ENCODE measurements at places on chromosomes 11 and 22.

DNA sequence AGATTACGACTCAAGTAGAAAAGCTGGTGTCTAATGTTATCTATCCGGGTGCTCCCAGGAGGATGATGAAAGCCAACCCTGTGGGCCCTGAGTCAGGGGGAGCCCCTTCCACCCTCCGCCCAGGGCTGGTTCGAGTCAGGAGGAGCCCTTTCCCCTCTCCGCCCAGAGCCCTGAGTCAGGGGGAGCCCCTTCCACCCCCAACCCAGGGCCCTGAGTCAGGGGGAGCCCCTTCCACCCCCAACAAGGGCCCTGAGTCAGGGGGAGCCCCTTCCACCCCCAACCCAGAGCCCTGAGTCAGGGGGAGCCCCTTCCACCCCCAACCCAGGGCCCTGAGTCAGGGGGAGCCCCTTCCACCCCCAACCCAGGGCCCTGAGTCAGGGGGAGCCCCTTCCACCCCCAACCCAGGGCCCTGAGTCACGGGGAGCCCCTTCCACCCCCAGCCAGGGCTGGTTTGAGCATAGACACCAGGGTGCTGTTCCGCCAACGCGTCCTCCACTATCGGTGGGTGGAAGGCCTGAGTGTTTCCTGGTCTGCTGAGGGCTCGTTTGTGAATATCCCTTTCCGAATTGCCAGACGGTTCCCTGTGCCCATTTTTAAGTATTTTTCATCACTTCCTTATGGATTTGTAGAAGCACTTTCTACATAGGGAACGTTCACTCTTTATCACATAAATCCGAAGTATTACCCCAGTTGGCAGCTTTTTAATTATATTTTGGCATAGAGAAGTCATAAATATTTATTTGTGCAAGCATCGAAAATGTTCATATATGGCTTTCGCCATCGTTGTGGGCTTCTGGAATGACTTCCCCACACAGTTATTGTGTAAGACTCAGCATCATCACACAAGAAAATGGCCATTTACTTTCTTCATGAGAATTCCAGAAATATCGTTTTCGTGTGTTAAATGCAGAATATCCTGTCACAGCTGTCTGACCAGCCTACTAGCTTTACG, 380.6 kb downstream of the BRD1 start:
- H3K36me3 ChIP-seq: no peaks in the 10 kb centered on the region
- H3K4me1 ChIP-seq: peaks cover 9% of the 10 kb centered on the region
- H3K4me3 ChIP-seq: no peak overlapping the region
- peaks cover 4% of the 10 kb centered on the region for H3K27me3 ChIP-seq

GRCh38 chr22:46846832-46847355, 84.4 kb downstream of the TBC1D22A start:
- no peak overlapping the region for H3K27ac ChIP-seq
- H3K36me3 ChIP-seq: peaks cover 2% of the 10 kb centered on the region
- DNase-seq: no peak
- H3K4me1 ChIP-seq: peaks cover 30% of the 10 kb centered on the region
- no peak overlapping the region for H3K4me3 ChIP-seq

DNA sequence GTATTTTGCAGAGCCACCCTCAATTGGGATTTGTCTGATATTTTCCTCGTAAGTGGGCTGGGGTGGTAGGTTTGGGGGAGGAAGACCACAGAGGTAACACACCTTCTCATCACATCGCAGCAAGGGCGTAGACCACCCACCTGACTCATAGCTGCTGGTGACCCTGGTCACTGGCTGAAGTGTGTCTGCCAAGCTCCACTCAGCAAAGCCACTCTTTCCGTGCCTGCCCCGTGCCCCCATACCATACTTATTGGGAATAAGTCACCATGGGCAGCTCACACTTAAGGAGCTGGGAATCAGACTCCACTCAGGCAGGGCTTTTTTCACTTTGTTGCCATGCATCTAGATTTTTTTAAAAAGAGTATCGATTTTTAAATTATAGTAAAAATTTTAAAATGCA, 111.6 kb downstream of the PHF21B start:
- no peaks in the 10 kb centered on the region for H3K4me1 ChIP-seq
- H3K4me3 ChIP-seq: no peak overlapping the region
- H3K27ac ChIP-seq: no peak overlapping the region
- H3K36me3 ChIP-seq: no peaks in the 10 kb centered on the region
- peaks cover 3% of the 10 kb centered on the region for H3K27me3 ChIP-seq

DNA sequence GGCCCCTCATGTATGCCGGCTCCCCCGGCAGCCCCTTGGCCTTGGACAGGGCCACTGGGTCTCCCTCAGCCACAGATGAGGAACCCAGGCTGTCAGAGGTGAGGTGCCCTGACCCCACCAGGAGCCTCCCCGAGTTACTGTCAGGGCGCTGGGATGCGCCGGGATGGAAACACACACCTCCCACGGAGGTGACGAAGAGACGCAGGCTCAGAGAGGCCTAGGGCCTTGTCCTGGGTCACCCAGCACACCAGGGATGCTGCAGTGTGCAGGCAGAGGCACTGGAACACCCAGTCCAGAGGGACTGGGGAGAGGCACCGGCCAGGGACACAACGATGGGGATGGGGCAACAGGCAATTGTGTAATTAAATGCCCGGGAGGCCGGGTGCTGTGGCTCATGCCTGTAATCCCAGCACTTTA, 81.2 kb upstream of the PRR5 start:
- H3K36me3 ChIP-seq: no peaks in the 10 kb centered on the region
- H3K27ac ChIP-seq: no peak overlapping the region
- H3K4me1 ChIP-seq: peaks cover 6% of the 10 kb centered on the region
- no peak for DNase-seq
- H3K27me3 ChIP-seq: peaks cover 11% of the 10 kb centered on the region

GRCh38 chr11:101757741-101758140, 157.1 kb upstream of the CEP126 start:
- no peak for DNase-seq
- H3K27ac ChIP-seq: no peak overlapping the region
- no peaks in the 10 kb centered on the region for H3K4me1 ChIP-seq
- H3K27me3 ChIP-seq: no peaks in the 10 kb centered on the region
- H3K36me3 ChIP-seq: no peaks in the 10 kb centered on the region
- no peak overlapping the region for H3K4me3 ChIP-seq

- DNase-seq: peak; percentile 68
- H3K4me3 ChIP-seq: no peak overlapping the region
- H3K27me3 ChIP-seq: no peaks in the 10 kb centered on the region
- H3K4me1 ChIP-seq: no peaks in the 10 kb centered on the region
- peak overlapping the region; percentile 75 for H3K27ac ChIP-seq
Measured at GRCh38 chr22:37601540-37602442, 6.8 kb upstream of the GGA1 start.

GRCh38 chr22:27628891-27629631, 172.5 kb downstream of the MN1 start:
- no peak overlapping the region for H3K4me3 ChIP-seq
- H3K36me3 ChIP-seq: no peaks in the 10 kb centered on the region
- no peaks in the 10 kb centered on the region for H3K27me3 ChIP-seq

GRCh38 chr11:18285841-18286240, 19.8 kb downstream of the SAA1 start:
- H3K27ac ChIP-seq: no peak overlapping the region
- DNase-seq: no peak
- no peaks in the 10 kb centered on the region for H3K27me3 ChIP-seq
- H3K4me1 ChIP-seq: peaks cover 5% of the 10 kb centered on the region

DNA sequence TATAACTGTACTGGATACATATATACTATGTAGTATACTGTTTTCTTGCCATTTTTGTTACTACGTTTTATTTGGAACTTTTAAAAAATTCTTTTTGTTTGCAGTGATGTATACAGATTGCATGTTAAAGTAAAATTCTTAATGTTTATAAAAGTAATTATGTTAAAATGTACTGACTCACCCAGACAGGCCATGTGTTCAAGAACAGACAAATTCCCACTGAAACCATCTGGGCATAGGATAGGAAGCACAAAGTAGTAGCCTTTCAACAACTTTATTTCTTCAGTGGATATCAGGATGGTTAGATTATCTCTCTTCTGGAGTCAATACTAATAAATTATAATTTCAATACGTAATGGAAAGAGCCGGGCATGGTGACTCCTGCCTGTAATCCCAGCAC, 19.8 kb downstream of the PRMT3 start:
- no peak for DNase-seq
- H3K4me3 ChIP-seq: no peak overlapping the region
- no peaks in the 10 kb centered on the region for H3K4me1 ChIP-seq

DNA sequence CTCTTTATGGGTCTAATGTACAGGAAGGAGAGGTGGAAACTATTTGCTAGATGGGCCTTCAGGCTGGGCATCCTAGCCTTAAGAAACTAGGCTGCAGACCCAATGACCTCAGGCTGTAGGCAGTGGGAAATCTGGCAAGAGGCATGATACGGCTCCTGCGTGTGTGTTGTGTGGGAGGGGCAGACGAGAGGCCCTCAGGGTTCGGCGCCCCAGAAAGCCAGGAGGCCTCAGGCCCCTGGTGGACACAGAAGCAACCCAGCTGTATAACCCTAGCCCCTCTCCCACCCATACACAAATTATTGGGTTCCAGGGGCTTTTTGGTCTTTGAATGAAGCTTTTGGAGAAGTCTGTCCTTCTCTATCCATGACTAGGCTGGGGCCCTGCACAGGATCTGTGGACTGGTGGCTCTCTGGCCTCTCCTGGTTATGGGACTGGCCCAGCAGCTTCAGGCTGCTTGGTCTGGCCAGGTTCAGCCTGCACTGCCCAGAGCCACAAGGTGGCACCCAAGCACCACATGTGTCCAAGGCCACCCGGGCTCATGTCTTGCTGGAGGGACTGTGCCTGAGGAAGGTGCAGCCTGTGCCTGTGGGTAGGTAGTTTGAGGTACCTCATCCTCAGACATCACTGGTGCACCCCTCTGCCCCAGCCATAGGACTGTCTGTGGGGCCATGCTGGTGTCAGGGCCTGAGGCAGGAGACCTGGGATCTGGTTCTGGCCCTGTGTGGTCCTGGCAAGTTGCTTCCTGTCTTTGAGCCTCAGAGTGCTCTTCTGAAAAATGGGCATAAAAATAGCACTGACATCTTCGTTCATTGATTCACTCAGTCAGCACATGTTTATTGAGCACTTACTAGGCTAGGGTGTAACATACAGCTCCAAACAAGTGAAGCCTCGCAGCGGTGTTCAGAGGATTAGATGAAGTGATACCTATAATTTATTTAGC, 87.5 kb downstream of the RRM1 start:
- no peak overlapping the region for H3K4me3 ChIP-seq
- no peak overlapping the region for H3K27ac ChIP-seq
- H3K27me3 ChIP-seq: no peaks in the 10 kb centered on the region
- peak; percentile 46 for DNase-seq
- H3K4me1 ChIP-seq: no peaks in the 10 kb centered on the region
- H3K36me3 ChIP-seq: no peaks in the 10 kb centered on the region

- DNase-seq: no peak
- H3K4me1 ChIP-seq: peaks cover 24% of the 10 kb centered on the region
Measured at GRCh38 chr11:15654451-15654850, 539.7 kb downstream of the INSC start.

DNA sequence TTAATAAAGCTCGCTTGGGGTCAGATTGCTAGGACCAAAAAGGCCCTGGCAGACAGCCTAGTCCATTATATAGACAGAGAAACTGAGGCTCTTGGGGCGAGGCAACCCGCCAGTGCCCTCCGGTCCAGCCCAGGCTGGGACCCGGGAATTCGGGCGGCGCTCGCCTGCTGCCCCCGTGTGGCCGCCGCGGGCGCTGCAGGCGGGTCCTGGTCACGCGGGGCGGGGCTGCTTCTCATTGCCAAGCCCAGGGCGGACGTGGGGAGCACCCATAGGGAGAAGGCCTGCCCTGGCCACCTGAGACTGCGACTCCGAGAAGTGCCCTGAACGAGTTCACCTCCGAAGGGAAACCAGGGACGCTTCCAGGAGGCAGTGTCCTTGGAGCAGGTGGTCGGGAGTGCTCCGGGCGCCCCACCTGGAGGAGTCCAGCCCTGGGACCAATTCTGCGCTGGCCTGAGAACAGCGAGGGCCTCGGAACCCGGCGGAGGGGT, 36.0 kb upstream of the CSNK1E start:
- H3K4me3 ChIP-seq: no peak overlapping the region
- H3K27me3 ChIP-seq: no peaks in the 10 kb centered on the region
- H3K4me1 ChIP-seq: no peaks in the 10 kb centered on the region

DNA sequence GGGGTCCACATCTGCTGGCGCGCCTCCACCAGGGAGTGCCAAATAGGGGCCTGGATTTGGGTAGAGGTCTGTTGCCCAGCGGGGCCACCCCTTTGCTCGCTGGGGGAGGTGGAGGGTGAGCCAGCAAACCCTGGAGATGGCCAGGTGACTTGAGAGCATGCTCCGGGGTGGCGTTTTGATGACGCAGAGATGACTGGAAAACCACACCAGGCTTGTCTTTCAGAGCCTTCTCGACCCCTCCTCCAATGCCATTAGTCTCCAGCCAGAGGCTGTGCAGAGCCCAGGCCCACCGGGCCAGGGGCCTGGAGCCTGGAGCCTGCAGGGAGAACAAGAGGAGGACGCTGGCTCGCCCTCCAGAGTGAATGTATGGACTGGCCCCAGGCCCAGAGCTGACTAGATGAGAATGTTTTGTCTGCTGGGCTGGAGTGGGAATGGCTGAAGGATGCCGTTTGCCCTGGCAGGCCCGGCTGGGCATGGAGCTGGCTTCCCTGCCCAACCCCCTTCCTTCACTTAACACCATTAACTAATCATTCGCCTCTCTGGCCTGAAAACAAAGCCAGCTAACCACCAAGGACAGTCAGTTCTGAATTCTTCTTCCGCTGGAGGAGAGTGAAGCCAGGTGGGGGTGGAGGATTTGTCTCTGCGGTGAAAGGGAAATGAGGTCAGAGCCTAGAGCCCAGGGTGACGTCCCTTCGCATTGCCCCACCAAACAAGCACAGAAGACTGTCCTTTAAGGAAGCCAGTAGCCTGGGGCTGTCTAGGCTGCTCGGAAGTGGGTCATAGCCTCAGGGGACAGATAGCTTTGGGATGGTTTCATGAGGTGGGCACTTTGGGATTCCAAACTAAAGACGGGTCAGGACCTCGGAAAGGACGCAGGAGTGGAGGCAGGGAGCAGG, 1.6 kb upstream of the MCAM start:
- peak overlapping the region; percentile 89 for H3K27ac ChIP-seq
- DNase-seq: peak; percentile 74
- H3K4me3 ChIP-seq: no peak overlapping the region
- no peaks in the 10 kb centered on the region for H3K27me3 ChIP-seq
- H3K36me3 ChIP-seq: no peaks in the 10 kb centered on the region

DNA sequence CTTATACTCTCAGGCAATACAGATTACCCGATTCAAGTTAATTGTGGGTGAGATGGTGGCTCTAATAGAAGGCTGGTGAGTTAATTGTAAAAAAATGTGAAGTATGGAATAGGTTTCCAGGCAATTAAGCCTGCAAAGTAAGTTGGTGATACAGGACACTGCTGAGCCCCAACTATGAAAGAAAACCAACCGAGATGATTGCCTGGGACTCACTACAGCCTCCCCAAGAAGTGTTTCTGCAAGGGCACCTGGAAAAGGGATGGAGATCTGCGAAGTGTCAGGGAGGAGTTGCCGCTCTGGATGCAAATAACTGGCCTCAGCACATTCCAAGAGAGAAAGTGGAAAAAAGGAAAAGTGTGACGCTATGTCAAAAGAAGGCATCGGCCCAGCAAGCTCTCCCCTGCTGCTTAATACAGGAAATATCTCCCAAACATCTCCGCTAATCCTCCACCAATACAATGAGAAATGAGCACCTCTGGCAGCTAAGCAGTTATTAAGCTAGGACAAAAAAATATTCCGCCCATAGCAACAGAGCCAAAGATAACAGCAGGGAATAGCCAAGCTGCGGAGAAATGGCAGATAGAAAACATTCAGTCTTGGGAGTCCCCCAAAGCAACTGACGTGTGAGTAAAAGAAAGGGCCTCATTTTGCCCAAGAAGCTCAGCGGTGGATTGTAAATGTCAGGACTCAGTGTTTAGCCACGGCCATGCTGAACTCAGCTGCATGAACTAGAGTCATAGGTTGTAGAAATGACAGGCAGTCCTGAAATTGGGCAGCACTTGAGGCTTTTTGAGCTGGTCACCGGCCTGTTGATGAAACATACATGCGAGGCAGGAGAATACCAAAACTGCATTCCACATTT, 133.7 kb downstream of the SNX19 start:
- no peaks in the 10 kb centered on the region for H3K27me3 ChIP-seq
- no peak overlapping the region for H3K27ac ChIP-seq
- peaks cover 80% of the 10 kb centered on the region for H3K4me1 ChIP-seq
- H3K4me3 ChIP-seq: no peak overlapping the region

Data from lung (tissue), 17 donors.